Activated T-helper 1 cell treated with Interleukin-2 at 50 U/mL for 16 hours (primary cell): ENCODE measurements at places on chromosomes 4 and X.

DNA sequence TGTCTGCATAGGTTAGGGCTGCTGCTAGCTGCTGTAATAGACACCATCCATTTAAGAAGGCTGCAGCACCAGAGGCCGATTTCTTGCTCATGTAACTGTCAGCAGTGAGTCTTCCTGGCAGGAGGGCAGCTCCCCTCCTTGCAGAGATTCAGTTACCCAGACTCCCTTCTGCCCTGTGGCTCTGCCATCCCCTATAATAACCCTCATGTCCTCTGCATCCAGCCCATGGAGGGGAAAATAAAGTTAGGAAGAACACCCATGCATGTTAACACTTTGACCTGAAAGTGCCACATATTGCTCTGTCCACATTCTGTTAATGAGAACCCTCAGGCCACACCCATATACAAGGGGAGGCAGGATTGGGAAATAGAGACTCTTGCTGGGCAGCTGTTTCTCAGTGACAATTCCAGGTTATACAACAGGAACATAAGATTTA is 5.4 kb downstream of the STBD1 start:
- no peak for DNase-seq

- no peak for DNase-seq
Measured at GRCh38 chr4:153113838-153114105, 90.5 kb upstream of the TRIM2 start.

DNA sequence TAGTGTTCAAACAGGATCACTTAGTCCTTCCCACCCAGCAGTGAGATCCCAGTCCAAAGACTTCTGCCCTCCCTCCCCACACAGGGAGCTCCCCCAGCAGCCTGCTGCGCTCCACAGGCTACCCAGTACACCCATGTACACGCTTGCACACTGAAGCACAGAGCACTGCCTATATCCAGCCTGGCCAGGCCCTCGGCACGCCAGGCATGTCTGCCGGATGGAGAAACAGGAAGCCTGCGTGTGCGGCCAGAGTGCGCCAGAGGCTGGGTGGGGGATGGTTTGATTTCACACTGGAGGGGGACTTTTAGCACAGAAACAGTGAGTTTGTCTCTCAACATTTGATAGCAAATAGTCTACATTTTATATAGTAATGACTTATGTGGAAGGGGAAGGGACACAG is 833.5 kb upstream of the IGFBP7 start:
- DNase-seq: no peak

DNA sequence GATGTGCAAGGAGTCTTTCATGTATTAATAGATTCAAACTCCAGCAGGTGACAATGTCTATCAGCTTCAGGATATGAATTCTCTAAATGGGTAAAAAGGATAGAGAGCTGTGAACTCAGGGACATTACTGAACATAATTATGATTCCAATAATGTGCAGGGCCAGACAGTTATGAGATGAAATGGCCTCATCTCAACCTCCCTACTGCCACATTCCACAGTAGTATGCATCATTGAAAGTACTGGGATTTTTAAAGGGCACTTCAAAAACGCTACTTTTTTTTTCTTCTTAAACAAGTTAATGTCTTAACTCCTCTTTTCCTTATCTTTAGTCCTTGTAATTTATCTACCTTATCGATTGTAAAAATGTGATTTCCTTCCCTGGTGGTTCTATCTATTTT is 202.0 kb downstream of the APBB2 start:
- DNase-seq: no peak

DNA sequence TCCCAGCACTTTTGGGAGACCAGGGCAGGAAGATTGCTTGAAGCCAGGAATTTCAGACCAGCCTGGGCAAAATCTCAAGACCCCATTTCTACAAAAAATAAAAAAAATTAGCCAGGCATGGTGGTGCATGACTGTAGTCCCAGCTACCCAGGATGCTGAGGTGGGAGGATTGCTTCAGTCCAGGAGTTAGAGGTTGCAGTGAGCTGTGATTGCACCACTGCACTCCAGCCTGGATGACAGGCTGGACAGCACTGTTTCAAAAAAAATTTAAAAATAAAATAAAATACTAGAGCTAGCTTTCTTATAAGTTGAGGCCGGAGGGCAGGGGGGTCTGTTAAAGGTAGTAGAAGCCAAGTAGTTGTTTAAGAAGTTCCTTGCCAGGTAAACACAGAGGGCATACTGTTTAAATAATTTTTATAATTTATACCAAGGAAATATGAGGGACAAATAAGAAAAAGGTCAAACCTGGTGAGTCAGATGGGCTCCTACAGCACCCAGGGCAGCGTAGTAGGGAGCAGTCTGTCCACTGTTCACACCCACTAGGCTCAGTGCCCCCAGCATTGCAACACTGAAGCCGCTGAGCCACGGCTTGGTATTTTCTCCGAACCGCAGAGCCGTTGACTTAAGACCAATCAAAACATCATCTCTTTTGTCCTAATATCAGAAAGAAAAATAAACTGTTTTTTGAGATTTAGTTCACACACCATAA is 17.3 kb downstream of the COQ2 start:
- no peak for DNase-seq

- DNase-seq: peak; percentile 15
Measured at GRCh38 chrX:12894074-12895030, 12.1 kb upstream of the TLR8 start.

- no peak for DNase-seq
Measured at GRCh38 chr4:162912482-162912881, 254.2 kb downstream of the NAF1 start.

GRCh38 chr4:165909947-165910346 is 36.9 kb downstream of the TLL1 start:
- no peak for DNase-seq

GRCh38 chr4:37023504-37023903 is 221.0 kb upstream of the NWD2 start:
- DNase-seq: no peak

DNA sequence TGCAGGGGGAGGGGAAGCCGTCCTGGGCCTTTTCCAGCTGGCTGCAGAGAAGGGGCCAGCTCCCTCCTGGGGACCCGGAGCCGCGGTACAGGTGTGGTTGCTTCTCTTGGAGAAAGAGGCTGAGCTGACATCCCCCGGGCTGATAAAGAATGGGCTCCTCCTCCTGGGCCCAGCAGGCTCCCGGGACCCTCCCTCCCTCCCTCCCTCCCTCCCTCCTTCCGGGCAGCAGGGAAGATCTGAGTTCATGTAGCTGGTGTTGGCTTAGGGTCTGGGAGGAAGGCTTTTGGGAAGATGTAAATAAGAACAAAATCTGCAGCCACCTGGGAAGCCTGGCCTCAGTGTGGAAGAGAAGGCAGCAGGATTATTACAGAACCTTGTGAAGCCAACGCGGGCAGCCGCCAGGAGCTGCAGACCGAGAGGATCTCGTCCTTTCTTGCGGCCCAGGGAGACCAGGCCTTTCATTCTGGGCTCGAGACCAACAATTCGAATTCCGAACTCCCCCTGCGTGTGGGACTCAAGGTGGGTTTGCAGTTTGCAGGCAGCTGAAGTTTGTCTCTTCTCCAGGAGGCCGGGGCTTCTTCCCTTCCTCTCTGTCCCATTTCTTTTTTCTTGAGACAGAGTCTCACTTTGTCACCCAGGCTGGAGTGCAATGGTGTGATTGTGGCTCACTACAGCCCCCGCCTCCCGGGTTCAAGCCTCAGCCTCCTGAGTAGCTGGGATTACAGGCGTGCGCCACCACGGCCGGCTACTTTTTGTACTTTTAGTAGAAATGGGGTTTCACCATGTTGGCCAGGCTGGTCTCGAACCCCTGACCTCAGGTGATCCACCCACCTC is at the start of gene PLCXD1:
Gene PLCXD1, plus strand, starts transcription at position 216 of the 834 bp plus-strand sequence. CDS start 2,807 bp downstream, outside the sequence.
- no peak for DNase-seq

- no peak for DNase-seq
Measured at GRCh38 chr4:40984051-40984450, 230.3 kb downstream of the APBB2 start.

DNA sequence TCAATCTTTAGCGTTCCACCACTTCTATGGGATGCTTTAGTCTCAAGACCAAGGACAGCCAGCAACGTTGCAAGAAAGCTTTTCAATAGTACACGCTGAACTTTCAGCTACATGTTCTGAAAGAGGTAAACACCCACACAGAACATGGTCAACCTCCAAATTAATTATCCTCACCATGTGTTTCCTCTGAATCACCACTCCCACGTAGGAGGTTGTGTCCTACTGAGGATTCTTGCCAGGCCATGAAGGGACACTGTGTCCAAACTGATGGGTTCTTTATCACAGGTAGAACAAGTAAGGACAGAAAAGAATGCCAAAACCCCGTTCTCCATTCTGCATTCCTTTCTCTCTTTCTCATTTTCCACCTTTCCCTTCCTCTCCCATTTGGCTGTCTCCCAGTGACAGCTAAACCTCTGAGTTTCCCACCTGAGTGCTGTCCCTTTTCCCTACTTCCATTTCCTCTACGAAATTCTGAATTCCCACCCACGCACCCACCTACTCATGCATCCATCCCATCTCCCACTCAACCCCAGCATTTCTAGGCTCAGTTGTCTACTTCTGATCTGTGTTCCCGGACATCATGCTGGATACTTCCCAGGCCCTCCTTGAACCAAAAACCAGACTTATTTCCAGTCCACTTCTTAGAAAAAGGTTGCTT is 29.0 kb upstream of the GPM6B start:
- DNase-seq: no peak

DNA sequence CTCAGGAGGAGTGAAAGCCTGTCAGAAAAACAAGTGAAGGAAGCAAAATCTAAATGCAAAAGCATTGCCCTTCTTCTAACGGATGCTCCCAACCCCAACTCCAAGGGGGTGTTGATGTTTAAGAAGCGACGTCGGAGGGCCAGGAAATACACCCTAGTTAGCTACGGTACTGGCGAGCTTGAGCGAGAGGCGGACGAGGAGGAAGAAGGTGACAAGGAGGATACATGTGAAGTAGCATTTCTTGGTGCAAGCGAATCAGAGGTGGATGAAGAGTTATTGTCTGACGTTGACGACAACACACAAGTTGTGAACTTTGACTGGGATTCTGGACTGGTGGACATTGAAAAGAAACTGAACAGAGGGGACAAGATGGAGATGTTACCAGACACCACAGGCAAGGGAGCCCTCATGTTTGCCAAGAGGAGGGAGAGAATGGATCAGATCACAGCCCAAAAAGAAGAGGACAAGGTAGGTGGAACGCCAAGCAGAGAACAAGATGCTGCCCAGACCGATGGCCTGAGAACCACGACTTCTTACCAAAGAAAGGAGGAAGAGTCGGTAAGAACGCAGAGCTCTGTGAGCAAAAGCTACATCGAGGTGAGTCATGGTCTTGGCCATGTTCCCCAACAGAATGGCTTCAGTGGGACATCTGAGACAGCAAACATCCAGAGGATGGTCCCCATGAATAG is 105.6 kb upstream of the MYOZ2 start:
- DNase-seq: no peak

- DNase-seq: no peak
Measured at GRCh38 chrX:69028006-69028760, 137.1 kb downstream of the PJA1 start.

- DNase-seq: no peak
Measured at GRCh38 chr4:48985976-48986653, at the start of gene CWH43. Gene CWH43 (plus strand): TSS chr4:48986275. CDS start chr4:48986430, 155 bp downstream.

DNA sequence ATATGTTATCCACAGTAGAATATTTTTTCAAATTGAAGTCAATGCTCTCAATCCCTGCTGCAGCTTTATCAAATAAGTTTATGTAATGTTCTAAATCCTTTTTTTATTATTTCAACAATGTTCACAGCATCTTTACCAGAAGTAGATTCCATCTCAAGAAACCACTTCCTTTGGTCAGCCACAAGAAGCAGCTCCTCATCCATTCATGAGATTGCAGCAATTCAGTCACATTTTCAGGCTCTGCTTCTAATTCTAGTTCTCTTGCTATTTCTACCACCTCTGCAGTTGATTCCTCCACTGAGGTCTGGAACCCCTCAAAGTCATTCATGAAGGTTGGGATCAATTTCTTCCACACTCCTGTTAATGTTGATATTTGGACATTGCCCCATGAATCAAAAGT is 2301.3 kb upstream of the TENM3 start:
- DNase-seq: no peak

GRCh38 chrX:130393451-130394074 is 8.1 kb upstream of the GPR119 start:
- no peak for DNase-seq

DNA sequence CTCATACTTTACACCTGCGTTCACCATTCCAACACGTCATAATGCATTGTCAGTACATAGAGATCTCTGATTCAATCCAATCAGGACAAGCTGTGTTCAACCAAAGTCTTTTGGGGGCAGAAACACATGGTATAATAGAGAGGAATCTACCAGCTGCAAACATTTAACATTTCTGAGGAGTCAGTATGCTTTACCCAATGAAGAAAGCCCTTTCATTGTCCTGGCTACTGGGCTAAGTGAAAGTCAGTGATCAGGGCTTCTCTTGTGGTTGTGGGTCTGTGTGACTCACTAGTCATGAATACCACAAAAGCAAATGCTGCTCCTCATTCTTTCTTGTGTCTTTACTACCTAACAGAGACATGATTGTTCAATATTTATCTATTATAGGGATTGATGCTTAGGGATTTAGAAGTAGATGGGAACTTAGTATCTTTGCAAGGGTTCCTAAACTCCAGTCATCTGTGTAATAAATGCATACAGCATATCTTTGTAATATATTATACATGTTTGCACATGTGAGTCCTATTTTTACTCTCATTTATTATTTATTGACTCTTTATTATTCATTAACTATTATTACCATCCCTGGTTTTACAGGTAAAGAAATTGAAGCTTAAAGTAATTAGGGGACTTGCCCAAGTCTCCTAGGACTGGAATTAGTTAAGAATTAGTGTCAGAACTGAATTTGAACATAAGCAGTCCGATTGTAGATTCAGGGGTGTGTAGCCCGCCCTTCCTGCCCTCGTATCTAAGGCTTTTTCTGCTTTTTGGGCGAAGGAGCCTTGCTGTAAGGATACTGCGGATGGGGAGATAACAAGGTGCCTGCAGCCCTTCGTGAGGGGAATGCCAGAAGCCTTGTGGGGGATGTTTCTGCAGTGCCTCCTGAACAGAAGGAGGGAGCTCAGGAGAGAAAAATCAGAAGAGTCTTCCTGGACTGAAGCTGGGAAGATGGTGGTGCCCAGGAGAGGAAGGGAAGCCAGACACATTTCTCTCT is 353.1 kb upstream of the BOD1L1 start:
- no peak for DNase-seq

- no peak for DNase-seq
Measured at GRCh38 chr4:139214039-139214534, 37.1 kb upstream of the ELF2 start.

GRCh38 chrX:6203462-6204215 is 25.0 kb downstream of the NLGN4X start:
- DNase-seq: no peak

- DNase-seq: no peak
Measured at GRCh38 chr4:4913147-4913561, 53.7 kb downstream of the MSX1 start.

GRCh38 chr4:119774840-119775239 is 146.2 kb upstream of the PDE5A start:
- no peak for DNase-seq

GRCh38 chr4:183181081-183181480 is 82.0 kb downstream of the WWC2 start:
- no peak for DNase-seq

- DNase-seq: no peak
Measured at GRCh38 chr4:175622887-175623286, 189.2 kb downstream of the GPM6A start.

GRCh38 chr4:32022071-32022470 is 1301.9 kb downstream of the PCDH7 start:
- DNase-seq: no peak
